Effector memory CD4-positive, alpha-beta T cell (primary cell): ENCODE measurements at places on chromosomes 3 and 15.
A peak's percentile ranks its signal among the peaks of the same experiment; 100 is the strongest.

DNA sequence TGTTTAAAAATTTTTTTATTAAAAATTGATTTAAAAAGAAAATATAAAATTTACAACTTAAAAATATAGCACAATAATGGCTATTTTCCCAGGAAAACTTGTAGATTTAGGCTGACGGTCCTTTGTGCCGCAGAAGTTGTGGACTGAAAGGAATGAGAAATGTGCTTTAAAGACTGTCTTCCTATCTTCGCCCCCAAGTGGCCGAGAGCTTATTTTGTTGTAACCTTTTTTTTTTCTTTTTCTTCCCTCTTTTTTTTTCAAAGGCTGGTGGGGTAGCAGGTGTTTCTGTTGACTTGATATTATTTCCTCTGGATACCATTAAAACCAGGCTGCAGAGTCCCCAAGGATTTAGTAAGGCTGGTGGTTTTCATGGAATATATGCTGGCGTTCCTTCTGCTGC lies 15.5 kb downstream of the SLC25A26 start:
- H3K27ac ChIP-seq, result no peak overlapping the region
- DNase-seq, result no peak
- no peaks in the 10 kb centered on the region for H3K36me3 ChIP-seq
- H3K4me3 ChIP-seq, result no peak overlapping the region
- no peaks in the 10 kb centered on the region for H3K4me1 ChIP-seq
- no peaks in the 10 kb centered on the region for H3K27me3 ChIP-seq

DNA sequence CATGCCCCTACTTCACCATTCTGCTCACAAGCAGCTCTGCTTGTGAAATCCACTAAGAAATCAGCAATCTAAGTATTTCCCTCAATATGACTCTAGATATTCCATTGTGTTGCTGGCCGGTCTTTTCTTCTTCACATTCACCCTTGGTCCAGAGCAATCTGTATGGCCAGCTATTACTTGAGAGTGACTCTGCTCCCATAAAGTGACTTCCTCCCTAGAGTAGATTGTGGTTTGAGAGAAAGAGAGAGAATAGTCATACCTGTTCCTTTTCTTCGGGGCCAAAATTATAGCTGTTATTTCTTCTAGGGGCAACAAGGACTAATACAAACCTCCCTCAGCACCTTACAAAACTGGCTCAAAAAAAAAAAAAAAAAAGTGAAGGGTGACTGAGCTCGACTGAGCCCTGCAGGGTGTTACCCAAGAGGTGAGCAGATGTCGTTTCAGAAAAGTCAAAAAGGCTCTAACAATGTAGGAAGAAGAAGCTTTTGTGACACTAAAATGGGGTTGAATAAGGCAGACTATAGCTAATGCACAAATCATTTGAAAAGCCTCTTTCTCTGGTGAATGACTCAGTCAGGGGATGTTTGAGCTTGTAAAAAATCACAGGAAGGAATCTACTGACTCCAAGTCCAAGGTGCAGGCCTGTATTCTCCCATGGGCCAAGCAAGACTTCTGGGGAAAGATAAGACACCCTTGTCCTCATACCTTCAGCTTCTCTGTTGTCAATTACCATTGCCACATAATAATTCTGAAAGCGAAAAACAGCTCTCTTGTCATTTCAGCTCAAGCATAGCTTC lies 161.0 kb upstream of the SLC24A5 start:
- H3K36me3 ChIP-seq, result no peaks in the 10 kb centered on the region
- no peaks in the 10 kb centered on the region for H3K4me1 ChIP-seq
- no peak for DNase-seq
- no peak overlapping the region for H3K27ac ChIP-seq

- no peak for DNase-seq
- no peaks in the 10 kb centered on the region for H3K36me3 ChIP-seq
- peaks cover 14% of the 10 kb centered on the region for H3K4me1 ChIP-seq
- H3K27ac ChIP-seq, result no peak overlapping the region
- peak overlapping the region; percentile 40 for H3K4me3 ChIP-seq
Measured at GRCh38 chr15:77633913-77634265, 1.2 kb upstream of the LINGO1 start.

GRCh38 chr3:193617628-193618027 lies 24.6 kb downstream of the OPA1 start:
- H3K36me3 ChIP-seq, result peaks cover 25% of the 10 kb centered on the region
- no peak overlapping the region for H3K4me3 ChIP-seq
- H3K4me1 ChIP-seq, result no peaks in the 10 kb centered on the region
- H3K27me3 ChIP-seq, result no peaks in the 10 kb centered on the region
- H3K27ac ChIP-seq, result no peak overlapping the region
- DNase-seq, result no peak

GRCh38 chr3:149395107-149396089 lies 17.9 kb upstream of the TM4SF1 start:
- H3K36me3 ChIP-seq, result no peaks in the 10 kb centered on the region
- DNase-seq, result no peak
- no peaks in the 10 kb centered on the region for H3K27me3 ChIP-seq
- no peak overlapping the region for H3K4me3 ChIP-seq

- no peak for DNase-seq
- no peaks in the 10 kb centered on the region for H3K27me3 ChIP-seq
- no peak overlapping the region for H3K27ac ChIP-seq
Measured at GRCh38 chr15:29677871-29678461, 144.3 kb downstream of the TJP1 start.

DNA sequence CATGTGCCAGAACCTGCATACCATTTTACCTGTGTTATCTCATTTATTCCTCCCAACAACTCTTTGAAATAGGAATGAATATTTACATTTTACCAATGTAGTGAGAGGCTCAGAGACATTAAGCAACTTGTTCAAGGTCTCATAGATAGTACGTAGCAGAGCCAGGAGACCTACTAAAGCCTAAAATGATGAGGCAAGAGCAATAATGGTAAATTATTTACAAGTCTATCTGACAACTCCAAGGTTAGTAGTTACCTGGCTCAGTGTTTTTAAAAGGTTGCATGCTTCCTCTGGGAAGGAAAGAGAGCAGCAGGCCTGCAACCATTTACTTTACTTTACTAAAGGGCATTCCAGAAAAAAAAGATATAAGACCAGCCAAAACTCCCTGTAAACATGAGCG lies 103.0 kb downstream of the CFAP20DC start:
- no peaks in the 10 kb centered on the region for H3K36me3 ChIP-seq
- no peak overlapping the region for H3K4me3 ChIP-seq
- no peak overlapping the region for H3K27ac ChIP-seq
- H3K27me3 ChIP-seq, result no peaks in the 10 kb centered on the region

DNA sequence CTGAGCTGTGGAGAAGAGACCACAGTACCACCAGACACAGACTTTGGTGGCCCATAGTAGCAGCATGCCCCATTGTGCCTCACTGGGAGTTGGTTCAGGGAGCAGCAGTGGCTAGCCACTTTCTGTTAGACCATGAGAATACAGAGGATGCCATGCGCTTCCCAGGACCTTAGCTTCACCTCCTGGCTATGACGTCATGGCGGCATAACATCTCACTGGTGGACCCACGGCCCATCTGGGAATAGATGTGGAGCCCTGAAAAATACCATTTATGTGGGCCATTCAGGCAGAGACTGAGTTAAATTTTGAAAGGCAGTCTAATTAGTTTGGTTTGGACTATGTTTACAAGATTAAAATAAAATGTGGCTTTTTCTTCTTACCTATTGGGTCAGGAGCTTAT lies 55.1 kb upstream of the NMD3 start:
- no peak for DNase-seq
- H3K27me3 ChIP-seq, result peaks cover 3% of the 10 kb centered on the region
- H3K4me1 ChIP-seq, result no peaks in the 10 kb centered on the region
- H3K36me3 ChIP-seq, result no peaks in the 10 kb centered on the region
- no peak overlapping the region for H3K27ac ChIP-seq
- H3K4me3 ChIP-seq, result no peak overlapping the region

GRCh38 chr3:17398959-17399551 lies 343.4 kb downstream of the TBC1D5 start:
- H3K27ac ChIP-seq, result no peak overlapping the region
- no peaks in the 10 kb centered on the region for H3K27me3 ChIP-seq
- H3K36me3 ChIP-seq, result no peaks in the 10 kb centered on the region
- no peaks in the 10 kb centered on the region for H3K4me1 ChIP-seq
- DNase-seq, result no peak

DNA sequence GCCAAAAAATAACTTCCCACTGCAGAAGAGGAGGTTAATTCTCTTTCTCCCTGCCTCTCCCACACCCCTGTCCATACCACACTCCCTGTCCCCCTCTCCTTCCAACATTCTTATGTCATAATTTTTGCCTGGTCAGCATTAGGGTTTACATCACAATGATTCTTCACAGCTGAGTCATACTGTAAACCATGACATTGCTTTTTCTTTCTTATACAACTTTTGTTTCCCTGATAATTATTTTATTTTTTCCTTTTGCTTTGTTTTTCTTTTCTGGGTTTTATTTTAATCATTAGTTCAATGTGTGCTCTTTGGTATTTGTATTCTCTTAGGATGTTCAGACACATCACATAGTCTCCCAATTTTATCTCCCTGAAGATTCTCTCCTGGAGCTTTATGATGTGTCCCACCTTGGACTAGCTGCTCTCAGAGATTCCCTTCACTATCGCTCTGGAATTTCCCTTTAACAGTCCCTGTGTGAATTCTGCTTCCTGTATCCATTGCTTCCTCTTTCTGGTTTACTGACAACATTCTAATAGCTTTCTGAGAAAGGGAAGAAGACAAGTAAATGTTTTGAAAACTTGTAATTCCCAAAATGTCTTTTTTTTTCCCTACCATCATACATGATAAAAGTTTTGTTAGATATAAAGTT lies 70.7 kb downstream of the SOX2 start:
- no peak overlapping the region for H3K27ac ChIP-seq
- H3K36me3 ChIP-seq, result no peaks in the 10 kb centered on the region
- no peaks in the 10 kb centered on the region for H3K27me3 ChIP-seq
- no peak for DNase-seq
- H3K4me3 ChIP-seq, result no peak overlapping the region

- H3K4me3 ChIP-seq, result no peak overlapping the region
- H3K27me3 ChIP-seq, result no peaks in the 10 kb centered on the region
- no peak overlapping the region for H3K27ac ChIP-seq
Measured at GRCh38 chr3:190575437-190576185, 61.7 kb downstream of the IL1RAP start.

- H3K36me3 ChIP-seq, result no peaks in the 10 kb centered on the region
- no peak overlapping the region for H3K4me3 ChIP-seq
Measured at GRCh38 chr3:79361748-79362378, 405.9 kb downstream of the ROBO1 start.

- no peaks in the 10 kb centered on the region for H3K4me1 ChIP-seq
- H3K4me3 ChIP-seq, result no peak overlapping the region
- no peak for DNase-seq
- H3K27me3 ChIP-seq, result no peaks in the 10 kb centered on the region
- no peak overlapping the region for H3K27ac ChIP-seq
Measured at GRCh38 chr3:73273341-73273740, 211.9 kb downstream of the EBLN2 start.

- no peaks in the 10 kb centered on the region for H3K4me1 ChIP-seq
- no peak overlapping the region for H3K27ac ChIP-seq
- H3K4me3 ChIP-seq, result no peak overlapping the region
- H3K27me3 ChIP-seq, result no peaks in the 10 kb centered on the region
- H3K36me3 ChIP-seq, result no peaks in the 10 kb centered on the region
- DNase-seq, result no peak
Measured at GRCh38 chr3:103342205-103342731, 907.5 kb downstream of the ZPLD1 start.

- H3K36me3 ChIP-seq, result no peaks in the 10 kb centered on the region
- peaks cover 27% of the 10 kb centered on the region for H3K27me3 ChIP-seq
- no peak overlapping the region for H3K27ac ChIP-seq
Measured at GRCh38 chr15:89396723-89397652, 62.4 kb upstream of the POLG start.

GRCh38 chr3:170829546-170830272 lies 40.3 kb downstream of the RPL22L1 start:
- no peak overlapping the region for H3K27ac ChIP-seq
- DNase-seq, result no peak
- no peak overlapping the region for H3K4me3 ChIP-seq

- H3K36me3 ChIP-seq, result no peaks in the 10 kb centered on the region
- no peak overlapping the region for H3K27ac ChIP-seq
- DNase-seq, result no peak
- no peaks in the 10 kb centered on the region for H3K27me3 ChIP-seq
- H3K4me3 ChIP-seq, result no peak overlapping the region
Measured at GRCh38 chr15:59349680-59350420, 22.8 kb downstream of the MYO1E start.

DNA sequence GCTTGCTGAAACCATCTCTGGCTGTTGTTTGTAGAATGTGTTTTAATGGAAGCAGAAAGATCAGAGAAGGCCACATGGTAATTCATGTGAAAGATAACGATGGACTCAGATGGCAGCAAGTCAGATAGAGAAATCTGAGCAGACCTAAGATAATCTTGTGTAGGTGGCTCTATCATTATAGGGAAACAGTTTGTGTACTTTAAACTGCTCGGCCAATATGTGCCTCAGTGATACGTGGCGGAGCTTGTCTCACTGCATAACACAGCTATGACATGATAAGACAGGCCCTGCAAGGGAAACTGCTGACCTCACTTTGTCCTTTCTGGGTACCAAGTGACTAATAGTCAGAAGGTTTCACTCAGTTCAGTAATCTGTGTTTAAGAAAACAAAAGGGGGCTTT lies 51.0 kb downstream of the MME start:
- no peak overlapping the region for H3K4me3 ChIP-seq
- H3K36me3 ChIP-seq, result no peaks in the 10 kb centered on the region
- DNase-seq, result no peak
- no peak overlapping the region for H3K27ac ChIP-seq
- H3K4me1 ChIP-seq, result no peaks in the 10 kb centered on the region
- no peaks in the 10 kb centered on the region for H3K27me3 ChIP-seq

DNA sequence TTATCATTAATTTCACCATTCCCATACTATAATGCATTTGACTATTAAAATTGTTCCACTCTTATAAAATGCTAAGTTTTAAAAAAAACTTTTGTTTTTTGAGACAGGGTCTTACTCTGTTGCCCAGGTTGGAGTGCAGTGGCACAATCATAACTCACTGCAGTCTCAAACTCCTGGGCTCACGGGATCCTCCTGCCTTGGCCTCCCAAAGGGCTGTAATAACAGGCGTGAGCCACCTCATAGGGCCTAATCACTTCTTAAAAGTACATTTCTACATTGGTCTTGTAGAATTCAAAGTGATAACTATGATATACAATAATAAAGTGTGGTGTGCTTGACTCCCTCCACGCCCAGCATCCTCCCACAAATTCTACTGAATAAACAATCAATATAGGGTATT lies 3.0 kb downstream of the DENND4A start:
- H3K36me3 ChIP-seq, result peaks cover 4% of the 10 kb centered on the region
- no peaks in the 10 kb centered on the region for H3K27me3 ChIP-seq
- peaks cover 19% of the 10 kb centered on the region for H3K4me1 ChIP-seq

DNA sequence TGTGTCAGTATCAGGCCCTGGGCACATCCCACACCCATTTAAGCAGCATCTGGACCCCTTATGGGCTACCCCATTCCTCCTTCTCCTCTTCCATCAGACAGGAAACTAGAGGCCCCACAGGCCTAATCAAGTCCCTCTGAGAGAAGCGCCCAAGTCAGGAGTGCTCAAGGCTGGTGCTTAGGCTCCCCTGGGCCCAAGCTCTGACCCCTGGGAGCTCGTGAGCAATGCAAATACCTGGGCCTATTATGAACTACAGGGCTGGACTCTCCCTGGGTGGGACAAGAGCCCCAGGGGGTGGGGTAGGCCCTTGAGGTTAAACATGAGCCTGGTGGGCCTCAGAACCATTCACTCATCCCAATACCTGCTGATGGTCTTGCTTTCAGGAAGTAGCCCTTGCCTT lies 57.4 kb downstream of the SEMA3G start:
- no peak overlapping the region for H3K27ac ChIP-seq
- no peak for DNase-seq
- H3K4me3 ChIP-seq, result no peak overlapping the region
- H3K27me3 ChIP-seq, result no peaks in the 10 kb centered on the region
